ENCODE measurements at places on chromosomes 12 and 14. TPM values are rescaled to one million over a fixed set of nuclear protein-coding genes. Genes with fewer than 3 reads are reported as not detected.

DNA sequence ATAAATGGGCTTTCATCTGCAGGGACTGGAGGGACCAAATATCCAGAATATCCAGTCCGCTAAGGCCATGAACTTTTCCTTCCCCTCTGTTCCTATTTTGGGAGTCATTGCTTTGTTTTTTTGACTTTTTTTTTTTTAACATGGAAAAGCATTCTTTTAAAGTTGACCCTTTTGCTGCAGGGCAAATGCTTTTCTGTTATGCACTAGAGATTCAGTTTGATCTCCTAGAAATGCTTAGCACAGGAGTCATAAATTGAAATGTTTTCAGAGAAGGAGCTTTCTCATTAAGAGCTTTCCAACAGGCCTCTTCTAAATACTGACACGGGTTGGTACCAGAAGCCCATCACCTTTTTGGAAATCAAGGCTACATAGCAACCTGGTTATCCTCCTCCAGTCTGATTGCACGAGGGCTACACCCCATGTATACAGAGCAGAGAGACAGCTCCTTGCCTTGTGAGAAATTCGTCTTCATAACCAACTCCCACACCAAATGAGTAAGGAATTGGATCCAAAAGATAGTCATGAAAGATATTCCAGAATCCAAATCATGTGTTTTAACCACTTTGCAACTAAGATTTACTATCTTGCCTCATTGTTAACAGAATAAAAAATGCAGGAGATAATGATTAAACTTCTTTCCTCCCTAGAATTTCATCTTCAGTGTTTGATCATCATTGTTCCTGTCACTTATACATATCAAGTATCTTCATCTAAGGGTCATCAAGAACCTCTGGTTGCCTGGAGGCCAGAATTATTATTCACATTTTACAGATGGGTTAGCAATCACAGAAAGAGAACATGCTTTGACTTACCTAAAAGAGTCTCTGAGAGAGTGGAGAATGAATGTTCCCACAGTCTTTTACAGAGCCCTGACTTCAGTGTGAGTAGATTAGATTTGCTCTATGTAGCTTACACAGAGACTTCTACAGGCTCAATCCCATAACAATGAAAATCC, 389.4 kb downstream of the ZFP36L1 start:
- DNase-seq = no peak
- H3K4me3 ChIP-seq = peak overlapping the region; percentile 76
- H3K27ac ChIP-seq = peak overlapping the region; percentile 92
- peaks cover 89% of the 10 kb centered on the region for H3K4me1 ChIP-seq
- H3K36me3 ChIP-seq = peaks cover 8% of the 10 kb centered on the region

DNA sequence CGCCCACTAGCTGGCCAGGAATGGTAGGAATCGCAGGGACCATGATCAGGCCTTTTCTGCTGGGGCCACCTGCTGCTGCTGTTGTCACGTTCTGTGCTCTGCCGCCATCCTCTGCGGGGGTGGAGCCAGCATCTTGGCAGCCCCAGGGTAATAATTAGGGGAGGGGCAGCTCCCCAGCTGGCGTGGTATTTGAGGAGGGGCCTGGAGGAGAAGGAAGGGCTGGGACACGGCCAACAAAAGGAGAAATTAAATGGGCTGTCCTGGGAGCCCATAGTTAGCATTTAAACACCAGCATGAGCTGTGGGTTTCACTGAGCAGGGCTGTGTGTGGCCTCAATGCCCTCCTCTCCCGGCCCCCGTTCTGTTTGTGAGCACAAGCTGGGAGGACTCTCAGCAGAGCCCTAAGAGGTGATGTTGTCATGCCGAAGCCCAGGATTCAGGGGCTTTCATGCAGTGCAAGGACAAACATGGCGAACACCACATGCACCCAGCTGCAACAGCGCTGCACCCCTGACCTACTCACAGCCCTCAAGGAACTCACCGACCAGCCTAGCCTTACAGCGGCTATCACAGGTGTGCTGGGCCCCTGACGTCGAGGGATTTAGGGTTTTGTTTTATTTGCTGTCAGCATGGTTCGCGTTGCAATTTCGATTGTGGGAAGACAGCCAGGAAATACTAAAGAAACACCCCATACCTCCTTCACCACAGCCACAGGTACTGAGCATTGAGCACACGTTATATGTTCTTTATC, 324.3 kb downstream of the CACNA1C start:
- H3K36me3 ChIP-seq = no peaks in the 10 kb centered on the region
- no peak for DNase-seq
- H3K4me1 ChIP-seq = peaks cover 4% of the 10 kb centered on the region

DNA sequence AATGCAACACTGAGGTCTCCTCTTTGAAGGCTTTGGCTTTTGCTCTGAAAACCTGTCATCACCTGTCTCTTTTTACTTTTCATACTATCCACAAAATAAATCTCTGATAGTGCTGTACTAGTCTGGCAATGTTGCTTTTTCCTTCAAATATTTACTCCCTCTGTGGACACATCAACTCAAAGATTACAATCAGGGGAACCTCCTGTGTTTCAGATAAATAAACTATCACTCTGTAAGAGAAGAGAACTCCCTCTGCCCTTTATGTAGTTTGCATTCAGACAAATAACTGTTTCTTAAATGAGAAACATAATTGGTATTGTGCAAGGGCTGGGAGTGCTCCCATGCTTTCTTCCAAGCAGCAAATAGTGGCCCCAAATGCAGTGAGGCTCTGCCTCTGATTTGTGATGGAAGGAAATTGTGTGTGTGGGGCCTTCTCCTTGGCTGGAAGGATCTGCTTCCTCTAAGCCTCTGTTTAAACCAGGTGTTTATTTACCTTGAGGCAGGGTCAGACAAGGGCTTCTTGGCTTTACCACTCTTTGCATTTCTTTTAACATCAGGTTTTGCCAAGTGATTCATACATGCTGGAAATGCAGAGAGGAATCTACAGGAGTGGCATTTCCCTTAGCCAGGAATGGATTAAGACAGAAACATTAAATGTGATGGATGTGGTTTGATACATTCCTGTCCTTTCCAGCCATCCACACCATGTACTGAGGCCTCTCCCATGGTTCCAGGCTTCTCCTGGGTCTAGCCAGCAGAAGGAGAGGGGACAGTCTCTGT, 69.0 kb downstream of the AKAP6 start:
- H3K36me3 ChIP-seq = no peaks in the 10 kb centered on the region
- H3K27ac ChIP-seq = no peak overlapping the region

GRCh38 chr14:58414845-58415244, 12.5 kb downstream of the TIMM9 start:
- no peak overlapping the region for H3K4me3 ChIP-seq
- H3K36me3 ChIP-seq = peaks cover 69% of the 10 kb centered on the region
- DNase-seq = no peak

DNA sequence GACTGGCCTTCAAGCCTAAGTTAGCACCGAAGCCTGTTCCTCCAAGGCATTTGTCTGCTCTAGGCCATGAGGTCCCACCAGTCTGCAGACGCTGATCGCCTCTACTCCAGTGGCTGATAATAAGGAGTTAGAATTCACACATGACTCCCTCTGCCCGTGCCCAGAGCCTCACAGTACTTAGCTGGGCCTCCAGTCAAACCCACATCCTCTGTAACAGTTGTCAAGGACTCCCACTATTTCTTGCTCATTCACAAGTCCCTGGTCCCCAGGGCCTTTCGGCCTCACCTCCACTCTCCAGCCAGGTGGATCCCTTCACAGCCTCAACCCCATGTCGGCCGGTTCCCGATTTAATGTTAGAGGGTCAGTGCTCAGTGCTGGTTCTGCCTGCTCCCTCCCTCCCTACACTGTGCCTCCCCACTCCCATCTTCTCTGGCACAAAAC, 6.3 kb upstream of the KRT5 start:
- H3K36me3 ChIP-seq = no peaks in the 10 kb centered on the region
- H3K27me3 ChIP-seq = peaks cover 2% of the 10 kb centered on the region
- DNase-seq = peak; percentile 10
- no peak overlapping the region for H3K4me3 ChIP-seq

- H3K4me3 ChIP-seq = no peak overlapping the region
- H3K27ac ChIP-seq = no peak overlapping the region
- no peaks in the 10 kb centered on the region for H3K4me1 ChIP-seq
- no peak for DNase-seq
- peaks cover 3% of the 10 kb centered on the region for H3K27me3 ChIP-seq
- no peaks in the 10 kb centered on the region for H3K36me3 ChIP-seq
These were observed 176.7 kb downstream of the KLHL28 start for GRCh38 chr14:44785096-44785495.

Gene GPRC5D
- total RNA-seq = 0.44 TPM

Gene TEX52
- total RNA-seq = not detected

Gene DYRK4
- total RNA-seq = 22.1 TPM

Measured in activated B cell treated with CpG ODN at 0.5 μM for 24 hours (primary cell).